NCI-H1694 (cell line): ENCODE measurements at places on chromosomes 16 and 17.
A peak's percentile ranks its signal among the peaks of the same experiment; 100 is the strongest.

DNA sequence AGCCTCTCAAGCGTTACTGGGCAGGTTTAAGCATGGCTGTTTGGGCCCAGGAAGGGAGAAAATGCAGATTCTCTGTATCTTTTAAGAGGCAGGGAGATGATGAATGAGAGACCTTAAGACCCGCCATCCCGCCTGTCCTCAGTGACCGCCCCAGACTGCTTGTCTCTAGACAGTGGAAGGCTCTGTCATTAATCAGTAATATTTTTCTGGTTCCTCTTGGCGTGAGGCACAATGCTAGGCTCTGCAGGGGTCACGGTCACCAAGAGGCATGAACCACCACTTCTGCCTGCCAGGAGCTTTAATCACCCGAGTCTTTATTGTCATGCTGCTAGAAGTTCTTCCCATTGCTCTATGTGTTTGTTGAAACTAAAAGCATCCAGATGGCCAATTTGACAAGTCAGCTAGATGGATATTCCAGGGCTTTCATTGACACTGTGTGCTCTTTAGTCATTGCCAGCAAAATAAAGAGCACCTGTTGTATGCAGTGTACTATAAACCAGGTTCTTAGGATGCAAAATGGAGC, 3.2 kb downstream of the SLC6A2 start:
- DNase-seq: peak; percentile 79

- DNase-seq: no peak
Observed at GRCh38 chr16:82761236-82761635, 134.5 kb downstream of the CDH13 start.

GRCh38 chr17:81376946-81377714, 18.1 kb upstream of the BAHCC1 start:
- no peak for DNase-seq

DNA sequence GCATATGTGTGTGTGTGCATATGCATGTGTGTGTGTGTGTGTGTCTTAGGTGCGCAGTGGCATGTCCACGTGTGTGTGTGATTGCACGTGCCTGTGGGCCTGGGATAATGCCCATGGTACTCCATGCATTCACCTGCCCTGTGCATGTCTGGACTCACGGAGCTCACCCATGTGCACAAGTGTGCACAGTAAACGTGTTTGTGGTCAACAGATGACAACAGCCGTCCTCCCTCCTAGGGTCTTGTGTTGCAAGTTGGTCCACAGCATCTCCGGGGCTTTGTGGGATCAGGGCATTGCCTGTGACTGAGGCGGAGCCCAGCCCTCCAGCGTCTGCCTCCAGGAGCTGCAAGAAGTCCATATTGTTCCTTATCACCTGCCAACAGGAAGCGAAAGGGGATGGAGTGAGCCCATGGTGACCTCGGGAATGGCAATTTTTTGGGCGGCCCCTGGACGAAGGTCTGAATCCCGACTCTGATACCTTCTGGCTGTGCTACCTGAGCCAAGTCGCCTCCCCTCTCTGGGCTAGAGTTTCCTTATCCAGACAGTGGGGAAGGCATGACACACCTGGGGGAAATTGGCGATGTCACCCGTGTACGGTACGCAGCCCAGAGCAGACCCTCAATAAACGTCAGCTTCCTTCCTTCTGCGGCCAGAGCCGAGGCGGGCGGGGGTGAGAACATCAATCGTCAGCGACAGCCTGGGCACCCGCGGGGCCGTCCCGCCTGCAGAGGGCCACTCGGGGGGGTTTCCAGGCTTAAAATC, 47.6 kb downstream of the IL21R start:
- DNase-seq: no peak

DNA sequence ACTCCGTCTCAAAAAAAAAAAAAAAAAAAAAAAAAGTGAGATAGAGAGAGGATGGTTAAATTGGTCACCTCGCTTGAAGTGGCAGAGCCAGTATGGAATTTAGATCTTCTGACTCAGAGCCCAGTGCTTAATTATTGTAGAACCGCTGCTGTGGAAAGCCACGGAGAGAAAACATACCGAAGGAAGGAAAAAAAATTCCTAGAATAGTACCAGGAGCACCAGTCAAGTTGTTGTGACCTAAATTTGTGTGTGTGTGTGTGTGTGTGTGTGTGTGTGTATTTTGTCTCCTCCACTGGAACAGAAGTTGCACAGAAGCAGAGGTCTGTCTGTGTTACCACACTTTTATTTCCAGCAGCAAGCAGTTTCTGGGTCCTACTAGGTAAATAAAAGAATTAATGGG, 10.6 kb upstream of the NUP85 start:
- no peak for DNase-seq

DNA sequence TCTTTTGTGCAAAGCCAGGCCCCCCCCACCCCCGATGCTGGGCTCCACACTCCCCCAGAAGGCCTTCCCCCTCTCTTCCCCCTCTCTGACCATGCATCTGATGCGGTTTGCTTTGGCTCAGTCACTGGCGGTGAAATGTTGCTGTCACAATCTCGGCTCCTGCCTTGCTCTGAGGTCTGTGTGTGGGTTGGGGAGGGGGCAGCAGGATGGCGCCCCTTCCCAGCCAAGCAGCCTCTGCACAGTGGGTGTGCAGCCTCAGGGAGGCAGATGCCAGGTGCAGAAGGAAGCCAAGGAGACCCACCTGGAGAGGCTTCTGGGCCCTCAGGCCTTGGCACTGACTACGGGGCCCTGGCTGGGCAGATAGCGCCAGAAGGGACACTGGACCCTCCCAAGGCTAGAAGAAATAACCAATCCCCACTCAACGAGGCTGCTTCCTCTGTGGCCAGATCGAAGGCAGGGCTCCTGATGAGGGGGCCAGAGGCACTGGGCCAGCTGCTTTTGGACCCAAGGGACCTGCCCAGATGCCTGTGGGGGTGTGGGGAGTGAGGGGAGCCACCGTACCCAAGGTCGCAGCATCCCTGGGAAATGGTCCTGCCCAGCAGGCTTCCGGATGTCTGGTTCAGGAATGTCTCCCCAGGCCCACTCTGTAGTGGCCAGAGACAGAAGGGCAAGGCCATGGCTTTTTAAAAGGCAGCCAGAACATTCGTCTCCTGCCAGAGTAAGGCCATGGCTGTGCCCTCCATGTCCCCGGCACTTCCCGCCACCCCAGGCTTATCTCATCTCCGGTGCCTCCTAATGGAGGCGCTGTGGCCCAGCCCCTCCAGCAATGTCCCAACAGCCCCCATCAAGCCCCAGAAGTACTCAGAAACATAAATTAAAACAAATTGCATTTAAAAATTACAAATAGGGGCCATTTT, 43.4 kb upstream of the SLC38A10 start:
- no peak for DNase-seq

- no peak for DNase-seq
Observed at GRCh38 chr16:46895399-46896313, 11.5 kb downstream of the GPT2 start.
